Kidney epithelial cell (primary cell): ENCODE measurements at places on chromosomes 1 and 21.

- DNase-seq, result no peak
Observed at GRCh38 chr21:40972151-40972550, 125.2 kb upstream of the DSCAM start.

DNA sequence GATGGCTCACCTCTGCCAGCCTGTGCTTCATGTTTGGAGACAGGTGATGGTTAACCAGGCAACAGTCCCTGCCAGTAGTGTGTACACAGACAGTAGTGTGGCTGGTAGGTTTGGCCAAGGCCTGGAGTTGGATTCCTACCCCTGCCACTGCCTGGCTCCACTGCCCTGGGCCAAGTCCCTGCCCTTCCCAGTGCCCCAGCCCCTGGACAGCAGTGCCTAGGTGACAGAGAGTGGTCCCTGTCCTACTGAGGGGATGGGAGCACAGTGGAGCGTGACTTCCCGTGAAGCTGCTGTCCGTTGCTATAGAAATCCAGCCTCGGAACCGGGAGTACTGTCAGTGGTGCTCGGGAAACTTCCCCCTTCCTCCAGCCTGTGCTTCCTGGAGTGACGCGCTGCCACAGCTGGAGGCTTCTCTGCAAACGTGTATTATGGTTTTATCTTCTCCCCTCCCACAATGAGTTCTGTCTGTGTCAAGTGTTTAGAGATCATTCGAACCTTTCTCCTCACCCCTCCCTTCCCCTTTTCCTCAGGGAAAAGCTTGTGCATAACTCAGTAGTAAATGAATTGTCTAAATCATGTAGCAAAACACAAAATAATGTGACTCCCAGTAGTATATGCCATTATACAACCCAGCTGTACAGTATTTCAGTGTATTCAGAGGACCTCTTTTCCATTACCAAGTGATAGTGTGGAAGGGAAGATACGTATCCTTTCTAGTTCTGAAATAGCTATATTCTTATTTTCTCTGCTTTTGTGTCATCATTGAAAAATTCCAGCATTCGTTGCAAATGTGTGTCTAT, 73.4 kb downstream of the GALNT2 start:
- DNase-seq, result no peak

DNA sequence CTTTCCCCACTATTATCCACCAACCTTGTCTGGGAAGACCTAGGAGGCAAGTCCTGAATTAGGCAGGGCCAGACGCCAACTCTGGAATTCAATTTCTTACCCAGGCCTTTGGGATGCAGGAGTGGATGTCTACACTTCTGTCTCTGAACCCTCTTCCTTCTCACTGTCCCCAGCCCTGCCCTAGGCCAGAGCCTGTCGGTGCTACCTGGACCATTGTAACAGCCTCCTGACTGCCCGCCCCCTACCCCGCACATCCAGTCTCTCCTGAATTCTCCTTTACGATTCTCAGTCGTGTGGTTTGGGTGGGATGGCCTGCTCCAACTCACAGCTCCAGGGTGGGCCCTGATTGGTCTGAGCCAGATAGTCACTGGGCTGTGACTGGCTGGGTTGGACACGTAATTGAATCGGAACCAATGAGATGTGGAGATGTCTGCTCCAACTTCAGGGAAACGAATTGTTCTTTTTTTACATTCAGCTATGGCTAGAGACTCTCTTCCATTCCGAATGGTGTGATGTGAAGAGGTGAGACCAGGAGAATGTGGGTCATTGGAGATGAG, 304.6 kb downstream of the PTPRU start:
- no peak for DNase-seq

DNA sequence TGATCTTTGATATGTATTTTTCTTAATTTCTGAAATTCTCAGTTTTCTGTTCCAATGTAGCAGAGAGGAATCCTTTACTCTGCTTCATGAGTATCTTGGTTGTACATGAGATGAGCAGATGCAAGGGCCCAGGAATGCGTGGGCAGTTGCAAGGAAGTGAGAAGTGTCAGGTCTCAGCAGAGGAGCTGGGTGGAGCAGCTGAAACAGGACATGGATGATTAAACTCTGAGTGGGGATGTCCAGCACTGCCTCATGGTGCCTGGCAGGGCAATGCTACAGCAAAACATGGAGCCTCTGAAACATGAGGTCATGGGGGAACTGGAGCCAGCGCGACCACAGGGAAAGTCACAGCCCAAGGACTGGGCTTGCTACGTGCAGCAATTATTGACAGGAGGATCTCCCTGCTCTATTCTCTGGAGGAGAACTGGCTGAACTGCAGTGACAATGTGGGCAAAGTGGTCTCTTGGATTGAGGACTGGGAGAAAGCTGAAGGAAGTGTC, 48.4 kb downstream of the COLGALT2 start:
- peak; percentile 80 for DNase-seq

GRCh38 chr1:184695023-184695422, 59.6 kb downstream of the EDEM3 start:
- no peak for DNase-seq

- no peak for DNase-seq
Observed at GRCh38 chr1:220787069-220787619, 431 bp downstream of the MTARC1 start.

- DNase-seq, result no peak
Observed at GRCh38 chr21:26804895-26805609, 40.2 kb downstream of the ADAMTS1 start.
